ENCODE measurements at places on chromosomes 4 and X.

GRCh38 chrX:108763559-108763958 is 27.2 kb upstream of the IRS4 start:
- DNase-seq: no peak

DNA sequence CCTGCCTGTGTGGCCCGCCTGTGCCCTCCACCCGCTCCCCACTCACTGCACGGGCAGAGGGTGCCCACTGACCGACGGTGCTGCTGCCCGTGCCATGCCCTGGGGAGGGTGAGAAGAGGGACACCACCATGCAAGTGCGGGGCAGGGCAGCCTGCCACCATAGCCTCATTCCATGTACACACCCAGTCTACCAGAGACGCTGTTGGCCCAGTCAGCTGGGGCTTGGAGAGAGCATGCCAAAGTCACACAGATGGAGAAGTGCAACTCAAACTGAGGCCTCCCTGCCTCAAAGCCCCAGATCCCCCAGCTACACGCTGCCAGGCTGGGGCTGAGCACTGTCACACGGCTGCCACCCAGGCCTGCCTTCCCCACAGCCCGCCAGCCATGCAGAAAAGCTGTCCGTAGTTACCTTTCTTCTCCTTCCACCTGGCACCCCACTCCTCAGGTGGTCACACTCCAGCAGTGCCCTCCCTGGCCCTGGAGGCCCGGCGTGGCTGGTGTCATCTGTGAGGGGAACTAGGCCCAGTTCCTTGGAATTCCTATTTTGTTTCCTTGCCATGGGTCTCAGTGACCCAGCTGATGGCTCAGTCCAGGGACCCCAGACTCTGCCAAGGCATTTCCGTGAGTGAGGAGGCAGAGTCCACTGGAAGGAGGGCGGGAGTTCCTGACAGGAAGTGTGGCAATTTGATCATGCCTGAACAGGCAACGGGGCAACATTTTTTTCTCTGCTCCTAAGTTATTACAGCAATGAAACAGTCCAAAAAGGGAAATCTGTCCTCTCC is at the start of gene SLC2A9:
SLC2A9 (minus strand) TSS at position 627 of the 782 bp plus-strand sequence; CDS start at position 559, 68 bp downstream.
- DNase-seq: no peak

GRCh38 chr4:182189103-182189878 is 53.9 kb upstream of the TENM3 start:
- no peak for DNase-seq

DNA sequence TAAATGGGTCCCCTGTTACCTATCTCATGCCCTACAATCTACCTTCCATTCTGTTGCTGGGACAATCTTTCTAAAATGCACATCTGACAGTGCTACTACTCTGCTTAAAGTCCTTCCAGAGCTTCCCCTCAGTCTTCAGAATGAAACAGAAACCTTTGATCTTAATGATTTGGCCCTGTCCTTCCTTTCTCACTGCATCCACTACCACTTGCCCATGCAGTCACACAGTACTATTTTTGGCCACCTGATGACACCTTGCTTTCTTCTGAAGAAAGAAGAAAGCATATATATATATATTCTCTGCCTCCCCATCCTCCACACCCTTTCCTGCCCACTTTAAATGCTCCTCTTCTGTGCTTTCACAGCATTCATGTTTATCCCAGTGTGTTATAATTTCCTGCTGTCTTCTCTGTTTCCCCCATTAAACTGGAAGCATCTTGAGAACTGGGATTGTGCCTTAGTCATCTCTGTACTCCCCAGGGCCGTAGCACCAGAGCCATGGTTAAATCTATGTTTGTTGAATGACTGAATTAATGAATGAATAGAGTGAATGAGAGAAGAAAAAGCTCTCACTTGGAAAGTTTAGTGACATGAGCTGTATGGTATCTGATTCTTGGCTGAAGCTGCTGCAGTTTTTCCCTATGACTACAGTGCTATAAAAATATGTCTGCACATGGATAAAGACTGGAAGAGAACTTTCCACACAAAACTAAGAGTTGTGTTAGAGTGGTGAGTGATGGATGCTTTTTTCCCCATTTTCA is 56.2 kb downstream of the RTL9 start:
- DNase-seq: no peak

DNA sequence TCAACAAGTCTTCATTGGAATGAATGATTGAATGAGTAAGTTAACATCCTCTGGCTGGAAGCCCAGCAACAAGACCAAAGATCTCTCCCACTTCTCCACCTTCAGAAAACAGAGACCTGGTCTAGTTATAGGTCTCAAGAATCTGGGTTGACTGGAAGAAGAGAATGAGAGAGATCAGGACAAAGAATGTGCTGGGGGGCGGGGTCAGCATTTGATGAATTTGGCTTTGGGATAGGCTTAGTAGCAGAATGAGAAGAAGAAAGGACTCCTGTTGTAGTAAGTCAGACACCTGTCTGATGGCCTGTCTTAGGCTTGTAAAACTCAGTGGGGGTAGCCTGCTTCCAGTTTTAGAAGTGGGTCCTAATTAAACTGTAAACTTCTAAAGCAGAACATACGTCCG is 51.0 kb downstream of the TRIM2 start:
- no peak for DNase-seq

- no peak for DNase-seq
Observed at GRCh38 chrX:48595929-48596328, 1.4 kb upstream of the WDR13 start.

- DNase-seq: no peak
Observed at GRCh38 chrX:54496517-54496852, 451 bp upstream of the FGD1 start.

GRCh38 chr4:552019-552418 is 24.1 kb downstream of the TMEM271 start:
- no peak for DNase-seq

GRCh38 chr4:61723492-61723891 is 523.4 kb downstream of the ADGRL3 start:
- DNase-seq: no peak

GRCh38 chr4:78331965-78332364 is 219.6 kb upstream of the ANXA3 start:
- no peak for DNase-seq

GRCh38 chr4:88419874-88420273 is 37.0 kb upstream of the HERC5 start:
- no peak for DNase-seq

- DNase-seq: no peak
Observed at GRCh38 chr4:183136855-183137254, 37.8 kb downstream of the WWC2 start.

- DNase-seq: no peak
Observed at GRCh38 chr4:112519689-112520597, 4.0 kb upstream of the NEUROG2 start.

- no peak for DNase-seq
Observed at GRCh38 chr4:173270312-173271027, 63.7 kb downstream of the HMGB2 start.

- DNase-seq: no peak
Observed at GRCh38 chr4:6415031-6415705, 57.2 kb downstream of the PPP2R2C start.

DNA sequence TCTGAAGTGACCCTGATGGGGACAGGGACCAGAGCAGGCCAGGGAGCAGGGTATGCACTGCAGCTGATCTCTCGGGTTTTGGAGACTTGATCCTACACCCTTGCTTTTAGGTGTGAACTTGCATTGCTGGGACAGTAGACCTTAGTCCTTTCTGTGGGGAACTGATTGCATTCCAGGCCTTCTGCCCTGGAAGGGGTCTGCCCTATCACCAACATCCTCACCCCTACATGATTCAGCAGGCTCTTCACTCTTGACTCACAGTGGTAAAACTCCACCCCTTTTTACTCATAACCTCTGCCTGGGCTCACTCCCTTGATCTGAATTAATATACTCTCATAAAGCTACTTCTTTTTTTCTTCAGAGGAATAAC is 6.6 kb upstream of the DDX60L start:
- no peak for DNase-seq

GRCh38 chrX:10033375-10034007 is 66.3 kb downstream of the CLDN34 start:
- DNase-seq: no peak

- no peak for DNase-seq
Observed at GRCh38 chr4:163649557-163650091, 155.1 kb downstream of the TMA16 start.

DNA sequence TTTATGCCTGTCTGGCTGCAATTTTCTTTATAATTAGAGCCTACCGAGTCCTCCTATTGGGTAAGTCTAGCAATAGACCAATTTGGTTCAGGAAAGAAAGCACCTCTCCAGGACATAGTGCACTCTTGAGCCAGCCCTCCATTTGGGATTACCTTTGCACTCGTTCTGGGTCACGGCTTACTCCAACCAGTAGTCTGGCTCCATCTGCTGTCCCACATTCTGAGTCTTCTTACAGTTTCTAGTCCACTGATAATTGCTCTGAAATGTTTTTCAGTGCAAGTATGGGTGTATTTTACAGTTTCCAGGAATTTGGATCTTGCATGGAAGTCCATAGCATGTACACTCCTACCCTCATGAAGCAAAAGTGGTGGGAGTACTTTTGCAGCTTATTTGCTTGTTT is 34.8 kb upstream of the USP51 start:
- DNase-seq: no peak

- no peak for DNase-seq
Observed at GRCh38 chrX:17818726-17819125, 42.4 kb downstream of the RAI2 start.

DNA sequence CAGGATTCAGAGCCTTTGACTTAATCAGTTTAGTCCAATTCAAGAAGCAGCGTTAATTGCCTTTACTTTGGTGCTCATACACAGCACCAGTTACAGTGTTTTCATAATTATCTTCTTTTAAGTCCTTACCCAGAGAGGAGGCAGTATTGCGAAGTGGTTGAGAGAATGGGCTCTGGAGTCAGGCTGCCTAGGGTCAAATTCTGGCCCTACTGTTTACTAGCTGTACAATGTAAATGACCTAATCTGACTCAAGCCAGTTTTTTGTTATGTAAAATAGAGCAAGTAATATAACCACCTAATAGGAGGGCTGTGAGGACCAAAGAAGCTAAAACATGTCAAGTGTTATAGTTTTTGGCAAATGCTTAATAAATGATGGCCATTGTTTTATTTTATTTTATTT is 27.6 kb downstream of the WDR44 start:
- no peak for DNase-seq

DNA sequence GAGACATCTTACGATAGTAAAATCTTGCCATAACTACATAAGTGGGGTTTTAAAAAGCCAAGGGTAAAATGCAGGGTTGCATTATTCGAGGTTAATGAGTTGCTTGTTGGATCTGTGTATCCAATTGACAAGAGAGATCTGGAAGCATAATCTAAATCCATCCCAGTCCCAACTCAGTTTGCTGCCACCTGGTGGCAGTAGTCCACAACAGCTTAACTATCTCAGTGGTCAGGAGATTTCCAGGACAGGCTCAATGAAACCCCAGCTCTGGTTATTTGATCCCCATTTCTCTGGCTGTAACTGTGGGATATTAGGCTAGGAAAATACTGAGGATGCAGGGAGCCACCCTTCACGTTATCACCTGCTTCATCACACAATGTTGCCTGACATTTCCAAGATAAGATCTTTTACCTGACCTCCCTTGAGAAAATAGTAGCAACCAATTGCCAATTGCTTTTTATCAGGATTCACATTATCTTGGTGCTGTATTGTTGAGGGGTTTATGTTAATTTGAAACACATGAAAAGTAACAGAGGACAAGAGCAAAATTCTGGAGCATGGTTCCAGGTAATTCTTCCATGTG is 88.2 kb upstream of the TNIP3 start:
- DNase-seq: peak; percentile 74

- no peak for DNase-seq
Observed at GRCh38 chr4:10015140-10015753, 6.0 kb downstream of the SLC2A9 start.

DNA sequence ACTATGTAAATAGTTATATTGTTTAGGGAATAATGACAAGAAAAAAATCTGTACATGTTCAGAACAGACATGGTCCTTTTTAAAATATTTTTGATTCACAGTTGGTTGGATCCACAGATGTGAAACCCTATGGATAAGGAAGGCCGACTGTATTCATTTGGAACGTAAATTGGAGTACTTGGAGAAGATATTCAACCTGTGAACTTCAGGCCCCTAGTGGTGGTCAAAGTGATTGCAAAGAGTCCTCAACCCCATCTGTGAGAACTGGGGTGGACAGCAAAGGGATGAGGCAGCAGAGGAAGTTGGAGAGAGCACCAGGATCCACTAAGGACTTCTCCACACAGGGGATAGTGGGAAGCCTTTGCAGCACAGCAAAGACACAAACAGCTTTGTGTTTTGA is 6.2 kb upstream of the CXCL13 start:
- DNase-seq: no peak

DNA sequence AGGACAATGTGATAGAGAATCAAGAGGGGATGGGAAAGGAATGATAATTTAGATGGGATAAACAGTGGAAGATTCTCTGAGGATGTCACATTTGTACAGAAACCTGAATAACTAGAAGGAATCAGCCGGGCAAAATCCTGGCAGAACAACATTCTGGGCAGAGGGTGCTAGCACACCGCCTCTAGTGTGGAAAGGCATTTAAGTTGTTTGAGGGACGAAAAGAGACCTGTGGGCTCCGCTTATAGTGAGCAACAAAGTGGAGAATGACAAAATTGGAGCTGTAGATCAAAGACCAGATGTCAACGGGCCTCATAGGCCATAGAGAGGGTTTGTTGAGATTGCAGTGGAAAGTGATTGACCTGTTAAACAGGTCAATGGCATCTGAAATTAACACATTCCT is 596.0 kb upstream of the SLIT2 start:
- DNase-seq: no peak
